ENCODE measurements at places on chromosomes 4 and X.

- no peak for DNase-seq
Observed at GRCh38 chr4:3605491-3605890, 73.3 kb upstream of the LRPAP1 start.

DNA sequence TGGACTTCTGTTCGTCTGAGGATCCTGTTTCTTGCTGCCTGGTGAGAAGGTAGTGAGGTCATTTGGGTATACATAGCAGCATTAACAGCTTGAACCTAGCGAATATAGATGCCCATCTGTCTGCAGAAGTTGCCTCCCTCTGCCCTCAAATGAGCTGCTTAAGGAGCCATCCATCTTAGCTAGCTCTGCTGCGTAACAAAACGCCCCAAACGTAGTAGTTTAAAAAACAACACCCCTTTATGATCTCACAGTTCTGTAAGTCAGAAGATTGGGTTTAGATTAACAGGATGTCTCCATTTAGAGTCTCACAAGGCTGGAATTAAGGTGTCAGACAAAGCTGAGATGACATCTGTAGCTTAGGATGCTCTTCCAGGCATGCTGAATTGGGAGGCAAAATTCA, 185.3 kb downstream of the DHRSX start:
- no peak for DNase-seq

- DNase-seq, result no peak
Observed at GRCh38 chrX:53357799-53358530, 64.5 kb downstream of the SMC1A start.

GRCh38 chr4:161486461-161486860, 677.3 kb downstream of the FSTL5 start:
- no peak for DNase-seq

GRCh38 chr4:150814873-150815272, 200.2 kb downstream of the LRBA start:
- no peak for DNase-seq

DNA sequence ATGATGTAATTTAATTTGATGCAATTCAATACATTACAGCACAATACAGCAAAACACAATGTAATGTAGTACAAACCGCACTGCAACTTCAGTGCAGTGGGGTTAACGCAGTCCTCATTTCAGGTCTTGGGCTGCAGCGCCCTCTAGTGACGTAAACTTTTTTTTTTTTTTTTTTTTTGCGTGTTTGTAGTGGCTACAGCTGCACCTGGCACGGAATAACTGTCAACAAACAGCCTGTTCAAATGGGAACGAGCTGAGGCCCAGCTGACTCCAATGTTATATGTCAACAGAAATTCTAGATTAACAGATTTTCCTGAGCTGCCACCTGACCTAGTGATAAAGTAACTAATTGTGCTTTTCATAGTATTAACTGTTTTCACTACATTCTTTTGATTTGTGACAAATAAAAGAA, 33.5 kb upstream of the RASSF6 start:
- no peak for DNase-seq

DNA sequence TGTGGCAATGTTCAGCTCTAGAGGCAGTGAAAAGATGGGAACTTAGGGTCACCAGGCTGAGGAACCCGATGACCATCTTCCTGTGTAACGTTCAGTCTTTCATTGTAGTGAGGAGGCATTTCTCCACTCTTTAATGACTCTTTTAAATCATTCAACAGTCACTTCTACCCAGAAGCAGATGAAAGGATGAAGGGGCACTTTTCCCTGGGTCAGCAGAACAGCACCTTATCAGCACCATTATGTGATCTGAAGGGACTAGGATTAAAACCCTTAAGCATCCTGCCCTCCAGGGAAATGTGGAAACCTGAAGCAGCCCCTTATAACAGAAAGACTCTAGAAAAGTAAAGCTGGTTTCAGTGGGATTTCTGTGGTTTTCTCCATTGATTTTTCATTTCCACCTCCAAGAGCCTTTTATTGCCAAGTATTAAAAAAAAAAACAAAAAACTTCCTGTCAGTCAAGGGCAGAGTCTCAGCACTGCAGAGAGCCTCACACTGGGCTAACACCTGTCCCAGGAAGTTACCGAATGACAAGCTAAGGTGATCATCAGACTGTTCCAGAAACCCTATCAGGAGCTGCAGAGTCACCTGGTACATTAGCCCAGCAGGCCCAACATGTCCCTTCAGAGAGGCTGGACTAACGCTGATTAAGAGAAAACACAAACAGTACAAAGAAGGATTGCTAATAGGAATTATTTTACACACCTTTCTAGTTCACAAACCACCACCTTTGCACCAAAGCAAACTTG, 185.9 kb downstream of the SHROOM3 start:
- no peak for DNase-seq

DNA sequence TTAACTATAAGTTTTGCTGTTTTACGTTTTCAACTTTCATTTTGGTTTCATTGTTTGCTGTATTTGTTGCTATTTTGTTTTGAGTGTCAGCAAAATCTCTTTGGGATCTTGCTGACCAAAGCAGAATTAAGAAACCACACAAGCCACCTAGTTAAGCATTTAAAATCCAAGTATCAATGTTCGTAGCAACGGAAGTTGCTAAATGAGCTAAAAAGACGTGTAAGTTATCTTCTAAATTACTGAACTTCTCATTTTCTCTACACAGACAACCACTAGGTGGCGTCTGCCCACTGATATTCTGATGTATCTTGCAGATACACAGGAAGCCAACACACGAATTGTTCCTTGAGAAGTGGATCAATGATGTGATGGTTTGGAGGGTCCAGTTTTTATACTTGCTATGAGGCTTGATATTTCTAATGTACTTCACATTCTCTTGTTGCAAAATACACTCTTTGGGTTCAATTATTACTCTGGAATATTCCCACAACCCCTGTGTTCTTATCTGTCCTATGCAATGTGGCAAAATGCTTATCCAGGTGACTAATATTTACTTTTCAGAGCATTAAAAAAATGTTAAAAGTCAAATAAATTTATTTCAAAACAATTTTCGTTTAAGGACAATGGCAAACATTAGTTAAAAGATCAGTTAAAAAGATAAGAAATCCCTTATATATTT, 250.5 kb downstream of the TECRL start:
- DNase-seq, result peak; percentile 14

GRCh38 chr4:162803378-162803777, 363.3 kb downstream of the NAF1 start:
- DNase-seq, result no peak

DNA sequence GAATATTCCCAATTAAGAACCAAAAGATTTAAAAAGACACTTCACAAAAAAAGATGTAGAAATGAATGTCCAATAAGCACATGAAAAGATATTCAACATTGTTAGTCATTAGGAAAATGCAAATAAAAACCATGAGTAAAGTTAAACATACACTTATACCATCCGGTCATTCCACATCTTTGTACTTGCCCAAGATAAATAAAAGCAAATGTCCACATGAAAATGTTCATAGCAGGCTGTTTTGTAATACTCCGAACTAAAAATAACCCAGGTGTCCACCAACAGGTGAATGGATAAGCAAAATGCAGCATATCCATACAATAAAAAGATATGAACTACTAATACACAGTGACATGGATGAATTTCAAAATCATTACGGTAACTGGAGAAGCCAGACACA, 28.6 kb upstream of the ZCCHC4 start:
- DNase-seq, result no peak

GRCh38 chr4:72505314-72505744, 63.7 kb downstream of the ADAMTS3 start:
- no peak for DNase-seq

DNA sequence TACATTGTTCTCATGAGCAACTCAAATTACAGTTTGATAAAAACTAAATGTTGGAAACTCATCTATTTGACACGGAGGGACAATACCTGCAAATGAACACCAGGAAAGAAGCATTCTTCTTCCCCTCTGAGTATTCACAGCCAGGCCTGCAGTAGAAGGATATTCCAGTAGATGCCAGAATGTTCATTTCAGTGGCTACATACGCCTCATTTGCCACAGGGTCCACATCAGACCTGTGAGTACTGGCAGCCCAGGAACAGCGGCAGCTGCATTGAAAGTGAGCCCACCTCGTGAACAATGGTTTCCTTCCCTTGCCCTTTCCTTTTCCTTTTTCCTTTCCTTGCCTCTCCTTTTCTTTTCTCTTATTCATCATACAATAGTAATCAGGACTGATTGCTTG, 81.1 kb upstream of the NEIL3 start:
- DNase-seq, result no peak

DNA sequence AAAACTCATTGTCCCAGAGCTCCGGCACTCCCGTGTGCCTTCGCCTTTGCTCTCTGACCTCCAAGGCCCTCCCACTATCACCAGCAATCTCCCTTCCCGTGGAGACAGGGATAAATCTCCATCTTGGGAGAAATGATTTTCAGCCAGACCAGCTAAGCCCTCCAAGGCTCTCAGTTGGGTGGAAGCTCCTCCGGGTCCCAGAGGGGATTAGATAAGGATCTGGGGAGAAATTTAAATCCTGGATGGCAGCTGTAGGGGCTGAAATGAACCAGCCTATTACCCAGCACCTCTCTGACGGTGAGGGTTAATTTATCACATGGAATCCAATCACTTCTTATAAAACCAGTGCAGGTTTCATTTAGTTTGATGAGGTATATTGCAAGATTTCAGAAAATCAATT, 366.2 kb downstream of the FBXW7 start:
- no peak for DNase-seq

GRCh38 chrX:129963729-129964128, 18.7 kb upstream of the BCORL1 start:
- no peak for DNase-seq

GRCh38 chr4:152690706-152691651, 11.2 kb upstream of the TMEM154 start:
- no peak for DNase-seq

- no peak for DNase-seq
Observed at GRCh38 chrX:11766487-11766886, 8.4 kb downstream of the MSL3 start.

DNA sequence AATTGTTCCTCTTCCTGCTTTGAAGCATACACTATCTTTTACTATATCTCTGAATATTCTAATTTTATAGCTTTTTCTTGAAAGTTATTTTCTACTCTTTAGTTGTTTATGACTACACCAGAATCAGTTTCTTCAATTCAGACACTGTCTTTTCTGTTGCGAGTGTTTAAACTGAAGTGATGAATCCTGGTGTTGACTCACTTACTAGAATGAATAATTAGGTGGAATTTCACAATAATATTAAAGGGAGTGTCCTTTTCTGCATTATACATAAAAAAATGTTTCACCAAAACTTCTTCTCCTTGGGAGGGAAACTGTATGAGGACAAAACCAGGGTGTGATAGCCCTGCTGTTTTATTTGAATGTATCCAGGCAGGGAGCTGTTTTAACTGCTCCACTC, 1383.1 kb downstream of the C4orf33 start:
- no peak for DNase-seq

DNA sequence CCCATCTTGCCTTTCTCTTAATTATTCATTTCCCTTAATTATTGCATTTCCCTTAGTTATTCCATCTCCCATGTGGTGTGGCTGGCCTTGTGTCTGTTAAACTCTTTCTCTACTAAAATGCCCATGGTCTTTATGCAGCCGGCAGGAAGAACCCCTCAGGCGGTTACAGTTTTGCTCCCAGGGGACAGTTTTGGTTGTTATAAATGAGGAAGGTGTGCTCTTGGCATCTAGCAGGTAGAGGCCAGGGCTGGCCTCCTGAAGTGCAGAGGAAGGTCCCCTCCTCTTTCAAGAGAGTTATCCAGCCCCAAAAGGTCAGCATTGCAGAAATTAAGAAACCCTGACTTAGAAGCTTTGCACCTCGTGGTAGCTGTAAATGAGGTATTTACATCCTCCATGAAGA, 18.0 kb downstream of the TBL1X start:
- DNase-seq, result no peak

DNA sequence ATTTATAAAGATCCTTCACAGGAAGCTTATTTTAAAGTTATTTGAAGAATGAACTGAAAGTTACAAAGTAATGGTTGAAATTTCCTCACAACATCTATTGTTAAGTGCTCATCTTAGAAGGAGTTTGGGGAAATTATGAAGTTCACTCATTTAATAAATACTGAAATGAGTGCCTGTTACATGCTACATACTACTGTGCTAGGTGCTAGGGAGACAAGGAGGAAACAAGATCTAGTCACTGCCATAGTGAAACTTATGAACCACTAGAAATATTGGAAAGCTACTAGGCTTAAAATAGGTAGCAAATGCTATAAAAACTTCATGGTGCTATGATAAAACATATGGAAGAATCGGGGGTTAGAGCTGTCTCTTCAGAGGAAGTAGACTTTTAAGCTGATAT, 97.1 kb downstream of the JADE1 start:
- no peak for DNase-seq

DNA sequence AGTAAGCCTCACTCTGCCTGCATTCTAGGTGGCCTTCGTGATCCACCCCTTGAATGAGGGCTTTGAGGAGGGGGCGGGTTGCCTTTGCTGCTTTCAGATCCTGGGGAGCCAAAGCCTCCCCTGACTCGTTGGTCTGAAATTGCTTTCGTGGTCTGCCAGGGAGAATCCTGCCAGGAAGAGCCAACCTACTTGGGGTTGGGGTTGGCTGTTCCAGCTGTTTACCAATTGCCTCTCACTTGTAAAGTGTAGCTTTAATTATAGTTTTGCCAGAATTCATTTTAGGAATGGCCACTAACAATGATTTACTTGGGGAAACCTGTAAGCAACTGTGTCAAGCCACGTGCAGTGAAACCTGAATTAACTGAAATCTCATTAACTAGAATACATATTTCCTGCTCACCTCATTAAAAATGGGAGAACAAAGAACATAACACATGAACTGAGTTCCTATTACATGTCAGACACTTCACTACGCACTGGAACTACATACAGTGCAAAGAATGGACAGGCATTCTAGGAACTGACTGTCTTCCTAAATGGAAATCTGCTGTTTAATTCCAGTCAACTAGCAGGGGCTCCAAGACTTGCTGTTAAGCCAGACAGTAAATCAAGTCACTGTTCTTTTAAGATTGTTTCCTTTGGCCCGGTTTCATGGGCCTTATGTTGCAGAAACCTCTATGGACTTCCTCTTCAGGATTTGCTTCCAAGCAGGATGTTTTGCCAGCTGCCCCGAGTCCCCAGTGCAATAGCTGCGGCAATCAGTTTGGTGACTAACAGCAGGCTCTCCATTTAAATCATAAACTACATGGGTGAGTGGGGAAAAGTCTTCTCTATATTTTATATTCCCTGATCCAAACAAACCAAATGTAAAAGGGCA, 16.4 kb upstream of the NKRF start:
- no peak for DNase-seq

- no peak for DNase-seq
Observed at GRCh38 chr4:1413204-1413663, 7.0 kb upstream of the NKX1-1 start.

DNA sequence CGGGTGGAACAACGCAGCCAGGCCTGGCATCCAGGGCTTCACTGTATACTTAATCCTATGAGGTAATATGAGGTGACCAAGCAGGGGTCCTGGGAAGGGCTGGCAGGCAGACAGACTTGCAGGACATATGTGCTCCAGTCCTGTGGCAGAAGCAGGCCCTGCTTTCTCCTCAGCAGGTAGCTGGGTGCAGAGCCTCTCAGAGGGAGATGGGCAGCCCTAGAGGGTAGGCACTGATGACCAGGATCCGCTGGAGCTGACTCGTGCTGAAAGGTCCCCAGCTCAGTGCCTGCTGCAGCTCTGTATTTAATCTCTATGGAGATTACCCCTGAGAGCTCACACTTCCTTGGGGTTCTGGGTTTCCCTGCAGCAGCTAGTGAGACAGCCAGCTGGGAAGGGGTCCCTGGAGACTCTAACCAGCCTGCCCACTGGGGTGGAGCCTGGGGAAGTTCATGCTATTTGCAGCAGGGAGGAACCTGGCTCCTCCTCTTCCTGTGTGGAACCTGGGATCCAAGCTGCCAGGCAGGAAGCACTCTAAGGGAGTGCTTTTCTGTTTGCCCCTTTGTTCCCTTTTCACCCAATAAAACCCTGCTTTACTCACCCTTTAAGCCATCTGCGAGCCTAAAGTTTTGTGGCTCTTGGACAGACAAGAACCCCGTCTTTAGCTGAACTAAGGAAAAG, 339.2 kb downstream of the DCAF12L2 start:
- no peak for DNase-seq

Data from stimulated activated CD4-positive, alpha-beta T cell treated with anti-CD3 and anti-CD28 coated beads, TNF-alpha, amount 100 ng/mL, for 48 hours (primary cell).